ENCODE measurements at places on chromosomes 11 and 22. TPM values are rescaled to one million over a fixed set of nuclear protein-coding genes. Genes with fewer than 3 reads are reported as not detected.

CD3E gene
- total RNA-seq, result not detected

OR51D1 gene
- not detected for total RNA-seq

LMO1 gene
- total RNA-seq, result 0.68 TPM

GRCh38 chr11:126332221-126332711 is 23.2 kb upstream of the ST3GAL4 start:
- peak overlapping the region; percentile 23 for H3K27ac ChIP-seq
- H3K36me3 ChIP-seq, result no peaks in the 10 kb centered on the region
- H3K4me3 ChIP-seq, result no peak overlapping the region
- no peaks in the 10 kb centered on the region for H3K27me3 ChIP-seq

- H3K27ac ChIP-seq, result no peak overlapping the region
- DNase-seq, result no peak
- no peaks in the 10 kb centered on the region for H3K27me3 ChIP-seq
- no peak overlapping the region for H3K4me3 ChIP-seq
- no peaks in the 10 kb centered on the region for H3K36me3 ChIP-seq
Measured at GRCh38 chr11:14932447-14932846, 39.7 kb downstream of the CALCA start.

Data from hepatocyte (in vitro differentiated cells).